ENCODE measurements at places on chromosomes 11 and 22. TPM values are rescaled to one million over a fixed set of nuclear protein-coding genes. Genes with fewer than 3 reads are reported as not detected.

DNA sequence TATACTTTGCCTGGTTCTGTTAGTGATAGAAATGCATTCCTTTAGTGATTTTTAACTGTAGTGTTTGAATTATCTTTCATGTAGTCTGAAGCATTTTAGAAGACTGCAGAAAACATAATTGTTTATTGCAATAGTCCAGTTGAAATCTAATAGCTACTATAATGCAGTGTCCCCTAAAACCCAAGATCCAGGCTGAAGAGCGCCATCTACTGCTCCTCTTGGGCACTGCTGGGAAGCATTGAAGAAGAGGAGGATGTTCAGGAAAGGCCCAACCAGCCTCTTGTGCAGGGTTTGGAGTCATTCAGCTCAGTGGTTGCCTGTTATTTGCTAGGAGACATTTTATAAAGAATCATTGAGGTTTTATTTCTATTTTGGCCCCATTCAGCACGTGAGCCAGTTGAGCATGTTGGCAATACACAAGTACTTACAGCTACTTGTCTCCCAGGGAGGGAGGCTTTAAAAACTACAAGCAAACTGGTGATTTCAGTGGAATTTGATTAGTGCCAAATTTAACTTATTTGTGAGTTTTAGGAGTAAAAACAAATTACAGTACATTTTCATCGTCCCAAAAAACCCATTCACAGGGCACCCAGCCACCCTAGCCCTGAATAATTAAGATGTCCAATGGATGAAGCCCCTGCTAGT lies 74.9 kb upstream of the HORMAD2 start:
- peak; percentile 66 for DNase-seq
- H3K27ac ChIP-seq = no peak overlapping the region
- peaks cover 20% of the 10 kb centered on the region for H3K36me3 ChIP-seq
- no peaks in the 10 kb centered on the region for H3K4me1 ChIP-seq
- no peak overlapping the region for H3K4me3 ChIP-seq

DNA sequence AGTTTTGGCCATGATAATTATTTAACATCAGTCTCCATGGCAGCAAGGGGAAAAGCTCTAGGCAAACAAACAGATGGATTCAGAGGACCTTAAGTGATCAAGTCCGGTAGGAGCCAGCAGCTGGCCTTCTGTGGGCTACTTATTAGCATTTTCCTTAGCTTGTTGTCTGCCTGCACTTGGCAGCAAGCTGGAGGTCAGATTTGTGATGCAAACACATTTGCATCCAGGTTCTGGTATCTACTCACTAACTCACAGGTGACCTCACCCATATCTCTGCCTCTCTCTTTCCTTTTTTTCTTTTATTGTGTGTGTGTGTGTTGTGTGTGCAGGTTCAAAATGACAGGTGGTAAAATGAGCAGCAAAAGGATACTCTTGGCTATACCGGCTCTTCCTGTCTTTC lies 32.3 kb downstream of the ARHGAP42 start:
- no peaks in the 10 kb centered on the region for H3K36me3 ChIP-seq
- H3K4me1 ChIP-seq = no peaks in the 10 kb centered on the region
- H3K4me3 ChIP-seq = no peak overlapping the region
- H3K27me3 ChIP-seq = no peaks in the 10 kb centered on the region
- H3K27ac ChIP-seq = no peak overlapping the region
- no peak for DNase-seq

GRCh38 chr11:61707574-61707973 lies 27.4 kb downstream of the DAGLA start:
- no peak overlapping the region for H3K27ac ChIP-seq
- no peaks in the 10 kb centered on the region for H3K4me1 ChIP-seq
- H3K27me3 ChIP-seq = no peaks in the 10 kb centered on the region
- peaks cover 3% of the 10 kb centered on the region for H3K36me3 ChIP-seq
- no peak overlapping the region for H3K4me3 ChIP-seq
- no peak for DNase-seq

DNA sequence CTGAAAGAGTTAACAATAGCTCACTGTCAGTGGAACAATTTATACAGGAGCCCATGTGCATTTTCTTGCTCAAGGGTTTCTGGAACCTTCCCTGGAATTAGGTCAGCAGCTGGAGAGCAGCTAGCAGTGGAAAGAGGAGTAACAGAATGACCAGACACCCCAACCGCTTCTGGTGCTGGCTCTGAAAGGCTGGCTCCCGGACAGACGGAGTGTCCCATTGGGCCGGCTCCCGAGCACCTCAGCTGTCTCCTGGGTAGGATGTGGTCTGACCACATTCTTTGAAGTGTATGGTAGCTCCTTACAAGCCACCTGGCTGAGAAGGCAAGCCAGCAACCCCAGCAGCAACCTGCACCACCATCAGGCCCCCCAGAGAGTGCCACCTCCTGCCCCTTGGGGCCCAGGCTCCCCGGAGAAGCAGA lies 44.7 kb downstream of the ABTB2 start:
- H3K27me3 ChIP-seq = no peaks in the 10 kb centered on the region
- DNase-seq = no peak
- peaks cover 65% of the 10 kb centered on the region for H3K4me1 ChIP-seq
- H3K4me3 ChIP-seq = no peak overlapping the region
- H3K27ac ChIP-seq = no peak overlapping the region

DNA sequence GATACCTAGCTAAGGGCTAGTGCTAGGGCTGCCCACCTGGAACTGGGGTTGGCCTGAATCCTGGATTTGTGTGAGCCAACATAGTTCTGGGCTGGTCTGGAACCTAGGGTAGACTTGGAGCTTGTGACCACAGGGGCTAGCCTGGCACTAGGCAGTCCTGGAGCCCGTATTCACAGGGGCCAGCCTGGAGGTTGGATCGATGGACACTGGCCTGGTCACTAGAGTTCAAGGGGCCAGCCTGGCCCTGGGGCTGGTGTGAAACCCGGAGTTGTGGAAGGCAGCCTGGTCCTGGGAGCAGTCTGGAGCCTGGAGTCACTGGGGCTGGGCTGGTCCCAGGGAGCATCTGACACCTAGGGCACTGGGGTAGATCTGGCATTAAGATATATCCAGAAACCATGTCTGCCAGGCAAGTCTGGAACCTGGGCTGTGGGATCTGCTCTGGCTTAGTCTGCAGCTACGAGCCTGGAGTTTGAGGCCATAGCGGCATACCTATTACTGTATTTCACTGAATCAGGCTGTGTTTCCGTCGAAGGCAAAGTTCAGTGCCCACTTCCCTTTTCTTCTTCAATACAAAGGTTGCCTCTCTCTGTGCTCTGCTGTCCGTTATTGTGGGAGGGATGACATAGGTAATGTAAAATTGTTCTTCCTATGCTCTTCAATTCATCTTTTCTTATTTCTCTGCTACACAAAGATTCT lies 9.1 kb upstream of the GLYATL1B start:
- no peaks in the 10 kb centered on the region for H3K36me3 ChIP-seq
- DNase-seq = no peak
- no peak overlapping the region for H3K4me3 ChIP-seq
- H3K4me1 ChIP-seq = no peaks in the 10 kb centered on the region
- H3K27me3 ChIP-seq = no peaks in the 10 kb centered on the region

- H3K36me3 ChIP-seq = no peaks in the 10 kb centered on the region
- H3K27me3 ChIP-seq = no peaks in the 10 kb centered on the region
- H3K4me3 ChIP-seq = no peak overlapping the region
- peaks cover 22% of the 10 kb centered on the region for H3K4me1 ChIP-seq
These were observed 3.1 kb downstream of the ACY3 start for GRCh38 chr11:67647471-67647870.

GRCh38 chr11:72218251-72218745 lies 1.7 kb downstream of the FOLR2 start:
- H3K4me1 ChIP-seq = peaks cover 19% of the 10 kb centered on the region
- H3K27ac ChIP-seq = no peak overlapping the region
- no peak for DNase-seq
- peaks cover 3% of the 10 kb centered on the region for H3K27me3 ChIP-seq
- H3K4me3 ChIP-seq = no peak overlapping the region
- no peaks in the 10 kb centered on the region for H3K36me3 ChIP-seq

GRCh38 chr11:47932544-47932943 lies 47.8 kb upstream of the PTPRJ start:
- H3K4me1 ChIP-seq = peaks cover 18% of the 10 kb centered on the region
- no peak overlapping the region for H3K4me3 ChIP-seq
- no peaks in the 10 kb centered on the region for H3K36me3 ChIP-seq
- DNase-seq = no peak
- H3K27ac ChIP-seq = no peak overlapping the region

The APOA5 gene
- 49.1 TPM for total RNA-seq

- no peaks in the 10 kb centered on the region for H3K36me3 ChIP-seq
- no peak for DNase-seq
- no peaks in the 10 kb centered on the region for H3K4me1 ChIP-seq
- H3K27ac ChIP-seq = no peak overlapping the region
- H3K27me3 ChIP-seq = peaks cover 18% of the 10 kb centered on the region
These were observed 504.6 kb upstream of the B3GAT1 start for GRCh38 chr11:134916421-134917213.

- H3K4me3 ChIP-seq = peak overlapping the region; percentile 69
- H3K27me3 ChIP-seq = no peaks in the 10 kb centered on the region
- peaks cover 15% of the 10 kb centered on the region for H3K36me3 ChIP-seq
- peak overlapping the region; percentile 84 for H3K27ac ChIP-seq
- peaks cover 41% of the 10 kb centered on the region for H3K4me1 ChIP-seq
- peak; percentile 64 for DNase-seq
These were observed 470 bp downstream of the C11orf98 start for GRCh38 chr11:62664405-62665074.

DNA sequence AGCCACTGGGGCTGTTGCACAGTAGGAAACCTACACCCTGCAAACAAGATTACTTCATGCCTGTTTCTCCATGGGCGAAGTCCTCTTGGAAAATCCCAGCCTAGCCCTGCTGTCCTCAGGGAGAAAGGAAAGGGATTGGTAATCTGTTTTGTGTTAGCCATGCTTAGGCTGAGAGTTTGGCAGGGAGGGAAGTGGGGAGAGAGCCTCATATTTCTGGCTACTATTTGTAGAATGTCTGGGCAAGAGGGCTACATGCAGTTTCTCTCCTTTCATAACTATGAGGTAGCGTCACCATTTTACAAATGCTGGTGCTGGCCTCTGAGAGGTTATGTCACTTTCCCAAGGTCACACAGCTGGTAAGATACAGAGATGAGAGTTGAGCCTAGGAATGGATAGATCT lies 737 bp upstream of the MFRP start:
- peaks cover 34% of the 10 kb centered on the region for H3K4me1 ChIP-seq
- DNase-seq = peak; percentile 36
- no peak overlapping the region for H3K4me3 ChIP-seq
- H3K27ac ChIP-seq = no peak overlapping the region

GRCh38 chr11:77198440-77198849 lies 70.4 kb downstream of the MYO7A start:
- no peak overlapping the region for H3K27ac ChIP-seq
- no peaks in the 10 kb centered on the region for H3K36me3 ChIP-seq
- H3K4me1 ChIP-seq = no peaks in the 10 kb centered on the region
- H3K4me3 ChIP-seq = no peak overlapping the region
- no peaks in the 10 kb centered on the region for H3K27me3 ChIP-seq

- H3K27me3 ChIP-seq = no peaks in the 10 kb centered on the region
- H3K36me3 ChIP-seq = peaks cover 4% of the 10 kb centered on the region
- no peak for DNase-seq
- no peak overlapping the region for H3K27ac ChIP-seq
These were observed 67.0 kb downstream of the MAML2 start for GRCh38 chr11:96275801-96276594.

DNA sequence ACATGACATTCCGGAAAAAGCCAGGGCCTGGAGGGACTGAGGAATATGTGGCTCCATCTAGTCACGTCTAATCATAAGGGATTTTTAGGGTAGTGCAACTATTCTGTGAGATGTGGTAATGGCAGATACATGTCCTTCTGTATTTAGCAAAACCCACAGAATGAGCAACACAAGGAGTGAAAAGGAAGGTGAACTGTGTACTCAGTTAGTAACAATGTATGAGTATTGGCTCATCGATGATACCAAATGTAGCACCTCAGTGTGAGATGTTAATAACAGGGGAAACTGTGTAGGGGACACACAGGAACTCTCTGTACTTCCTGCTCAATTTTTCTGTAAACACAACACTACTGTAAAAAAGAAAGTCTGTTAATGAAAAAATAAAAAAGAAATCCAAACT lies 42.0 kb upstream of the CARS1 start:
- H3K27ac ChIP-seq = no peak overlapping the region
- peaks cover 11% of the 10 kb centered on the region for H3K27me3 ChIP-seq
- DNase-seq = no peak
- no peaks in the 10 kb centered on the region for H3K36me3 ChIP-seq
- no peaks in the 10 kb centered on the region for H3K4me1 ChIP-seq

GRCh38 chr22:44199866-44200265 lies 19.1 kb downstream of the PARVG start:
- no peaks in the 10 kb centered on the region for H3K4me1 ChIP-seq
- no peak overlapping the region for H3K4me3 ChIP-seq
- no peak for DNase-seq
- no peak overlapping the region for H3K27ac ChIP-seq

The MMP12 gene
- total RNA-seq = not detected

All from HepG2 (cell line).